ENCODE measurements at places on chromosomes 3 and 15.

DNA sequence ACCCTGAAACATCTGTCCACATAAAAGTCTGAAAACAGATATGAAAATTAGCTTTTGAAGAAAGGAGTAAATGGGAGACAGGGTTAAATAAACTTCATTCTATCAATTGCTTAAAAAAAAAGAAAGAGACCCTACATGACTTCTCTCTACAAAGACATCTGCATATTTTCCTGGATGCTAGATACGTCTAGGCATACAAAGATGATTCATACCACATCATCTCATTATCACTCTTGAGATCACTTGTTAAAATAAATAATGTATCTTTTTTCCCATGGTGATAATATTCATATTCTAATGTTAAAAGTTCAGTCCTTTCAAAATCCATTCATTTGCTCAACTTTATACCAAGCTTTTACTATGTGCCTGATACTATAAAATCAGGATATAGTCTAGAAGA lies 295.8 kb downstream of the MAGI1 start:
- DNase-seq = no peak

GRCh38 chr15:96331144-96331944 lies 844 bp downstream of the NR2F2 start:
- no peak for DNase-seq

- no peak for DNase-seq
Measured at GRCh38 chr3:135325096-135325495, 530.0 kb downstream of the EPHB1 start.

DNA sequence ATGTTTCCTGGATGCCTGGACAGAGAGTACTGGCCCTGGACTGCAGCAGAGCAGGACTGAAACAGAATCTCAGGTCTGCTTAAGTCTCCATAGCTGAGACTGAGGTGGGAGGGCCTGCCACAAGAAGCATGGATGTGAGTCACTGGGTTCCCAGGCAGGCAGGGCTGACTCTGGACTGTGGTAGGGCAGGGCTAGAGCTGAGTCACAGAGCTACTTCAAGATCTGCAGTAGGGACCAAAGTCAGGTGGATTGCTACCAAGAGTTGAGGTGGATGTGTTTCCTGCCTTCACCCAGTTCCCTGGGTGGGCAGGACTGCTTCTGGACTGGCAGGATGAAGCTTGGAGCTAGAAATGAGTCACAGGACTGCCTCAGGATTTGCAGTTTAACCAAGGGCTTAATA lies 282.9 kb downstream of the AGBL1 start:
- no peak for DNase-seq

DNA sequence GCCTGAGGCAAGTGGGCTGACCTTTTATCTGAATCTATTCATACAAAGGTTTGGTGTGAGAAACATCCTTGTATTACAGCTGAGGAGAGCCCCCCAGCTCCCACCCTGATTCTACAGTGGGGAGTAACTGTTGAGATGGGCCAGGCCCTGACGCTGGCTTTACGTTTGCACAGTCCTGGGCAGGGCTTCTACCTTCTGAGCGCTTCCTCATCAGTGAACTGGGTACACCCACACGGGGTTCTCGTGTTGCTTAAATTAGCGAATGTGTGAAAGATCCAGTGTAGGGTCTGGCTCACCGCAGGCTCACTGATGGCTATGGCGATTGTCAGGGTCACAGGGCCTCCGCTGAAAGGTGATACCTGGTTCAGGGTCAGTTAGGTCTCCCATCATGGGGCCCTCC lies 7.3 kb upstream of the GHRL start:
- no peak for DNase-seq

DNA sequence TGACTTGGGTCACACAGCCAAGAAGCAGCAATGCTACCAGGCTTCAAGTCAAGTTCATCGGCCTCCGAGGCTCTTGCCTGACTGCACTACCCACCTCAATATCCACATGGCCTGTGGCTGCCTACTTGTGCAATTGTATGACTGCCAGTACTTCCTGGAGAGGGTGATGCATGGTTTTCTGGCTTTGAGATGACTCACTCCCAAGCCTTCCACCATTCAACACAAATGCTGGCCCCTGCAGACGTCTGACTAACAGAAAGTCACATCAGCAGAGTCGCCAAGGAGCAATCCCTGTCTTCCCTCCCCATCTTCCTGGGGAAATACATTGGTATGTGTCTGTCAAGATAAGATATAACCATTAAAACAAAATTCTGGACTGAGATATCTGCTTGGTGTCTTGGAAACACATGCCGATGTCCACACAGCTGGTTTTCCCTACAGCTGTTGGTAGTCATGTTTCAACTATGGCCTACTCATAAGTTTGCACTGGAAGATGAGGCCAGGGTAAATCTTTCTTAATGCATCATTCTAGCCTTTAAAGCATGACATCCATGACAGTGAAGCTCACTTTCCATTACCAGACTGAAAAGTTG lies 79.6 kb upstream of the SPATA12 start:
- DNase-seq = peak; percentile 38

GRCh38 chr15:22954798-22955543 lies 25.2 kb downstream of the CYFIP1 start:
- DNase-seq = no peak

GRCh38 chr3:38960953-38961622 lies 90.7 kb downstream of the SCN11A start:
- peak; percentile 21 for DNase-seq

GRCh38 chr15:83398626-83399025 lies 48.5 kb upstream of the SH3GL3 start:
- no peak for DNase-seq

DNA sequence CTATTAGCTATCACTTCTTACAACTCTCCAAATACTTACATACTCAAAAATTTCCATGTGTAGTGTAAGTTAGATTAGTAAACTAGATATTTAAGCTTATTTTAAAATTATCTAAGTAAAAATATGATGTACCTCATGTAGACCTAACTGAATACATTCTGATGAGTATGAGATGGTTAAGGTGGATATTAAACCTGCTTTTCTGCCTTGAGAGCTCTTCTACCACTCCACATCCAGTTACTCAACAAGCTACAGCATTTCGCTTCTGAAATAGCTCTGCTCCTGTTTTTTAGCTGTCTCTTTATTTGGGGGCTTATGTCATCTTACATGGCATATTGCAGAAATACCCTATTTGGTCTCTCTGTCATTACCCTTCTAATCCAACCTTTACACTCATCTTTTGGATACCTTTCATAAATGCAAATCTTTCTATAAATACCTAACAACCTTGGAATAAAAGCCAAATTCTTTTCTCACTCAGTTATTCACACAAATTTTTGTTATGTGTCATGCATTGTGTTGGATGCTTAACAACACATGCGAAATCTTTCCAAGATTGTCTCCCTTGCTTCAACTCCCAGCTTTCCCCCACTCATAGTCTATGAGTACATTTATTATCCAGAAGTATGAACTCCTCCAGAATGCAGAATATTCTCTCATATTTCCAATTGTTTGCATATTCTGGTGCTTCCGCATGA lies 92.0 kb downstream of the ALCAM start:
- no peak for DNase-seq

All from activated CD8-positive, alpha-beta memory T cell treated with anti-CD3 and anti-CD28 coated beads, Interleukin-2, amount 50 U/mL, for 4 hours (primary cell).